Cardiac septum (tissue), 1 donor: ENCODE measurements at places on chromosomes 1 and 21. TPM values are rescaled to one million over a fixed set of nuclear protein-coding genes. Genes with fewer than 3 reads are reported as not detected.

DNA sequence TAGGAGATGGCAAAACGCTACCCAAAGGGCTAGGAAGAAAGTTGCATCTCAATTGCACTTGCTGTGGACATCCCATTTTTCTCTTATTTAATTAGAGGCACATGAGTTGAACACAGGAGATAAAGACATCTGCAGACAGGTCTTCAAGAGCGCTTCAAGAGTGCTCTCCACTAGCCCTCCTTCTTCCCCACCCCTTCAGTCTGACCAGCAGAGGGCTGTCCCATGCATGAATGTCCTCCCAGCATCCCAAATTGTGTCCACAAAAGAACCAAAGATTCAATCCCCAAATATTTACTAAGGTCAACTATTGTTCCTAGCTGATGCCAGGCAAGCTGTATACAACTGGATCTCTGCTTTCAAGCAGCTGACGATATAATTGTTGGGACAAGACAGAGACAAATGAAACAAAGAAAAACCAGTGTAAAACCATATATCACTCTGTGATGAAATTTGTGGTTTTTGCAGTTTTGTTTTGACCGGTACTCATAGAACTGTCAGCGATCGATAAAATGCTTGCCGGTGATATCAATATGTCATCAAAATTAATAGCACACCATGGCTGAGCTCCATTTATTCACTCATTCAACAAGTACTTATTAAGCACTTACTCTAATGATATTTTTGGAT lies 174.2 kb downstream of the TNR start:
- no peak for DNase-seq

The MXRA8 gene
- 30.5 TPM for total RNA-seq

DNA sequence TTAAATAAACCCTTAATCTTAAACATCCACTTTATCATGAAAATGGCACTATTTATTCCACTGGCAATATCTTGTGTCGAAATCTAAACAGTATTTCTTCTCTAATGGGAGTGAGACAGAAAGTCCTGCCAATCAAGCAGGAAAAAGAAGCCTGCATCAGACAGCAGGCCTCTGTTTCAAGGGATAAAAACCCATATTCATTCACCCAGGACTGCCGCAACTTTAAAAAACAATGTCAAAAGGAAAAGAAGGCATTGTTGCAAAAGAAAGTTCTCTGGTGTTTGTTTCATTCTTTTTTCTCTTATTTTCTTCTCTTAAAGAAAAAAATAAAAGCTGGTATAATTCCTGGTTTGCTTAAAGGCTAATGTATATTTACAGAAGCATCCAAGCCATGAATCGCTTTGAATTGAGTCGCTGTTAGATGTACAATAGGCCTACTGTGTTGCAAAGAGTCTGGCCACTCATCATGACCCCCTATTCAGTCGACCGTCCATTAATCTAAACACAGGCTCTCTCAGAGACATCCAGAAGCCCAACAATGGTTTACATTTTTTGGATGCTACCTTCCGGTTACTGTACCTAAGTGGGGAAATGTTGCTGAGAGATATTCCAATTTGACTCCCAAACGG lies 48.7 kb upstream of the ZC3H11B start:
- DNase-seq = no peak

The UBE2U gene
- not detected for total RNA-seq

- no peak for DNase-seq
These were observed 37.5 kb downstream of the QSOX1 start for GRCh38 chr1:180192172-180192571.
